Activated CD4-positive, alpha-beta memory T cell treated with anti-CD3 and anti-CD28 coated beads, Interleukin-2, amount 10 ng/mL, durations not matched to agents 7 days and 5 days (primary cell): ENCODE measurements at places on chromosomes 7 and 10. TPM values are rescaled to one million over a fixed set of nuclear protein-coding genes. Genes with fewer than 3 reads are reported as not detected.

DNA sequence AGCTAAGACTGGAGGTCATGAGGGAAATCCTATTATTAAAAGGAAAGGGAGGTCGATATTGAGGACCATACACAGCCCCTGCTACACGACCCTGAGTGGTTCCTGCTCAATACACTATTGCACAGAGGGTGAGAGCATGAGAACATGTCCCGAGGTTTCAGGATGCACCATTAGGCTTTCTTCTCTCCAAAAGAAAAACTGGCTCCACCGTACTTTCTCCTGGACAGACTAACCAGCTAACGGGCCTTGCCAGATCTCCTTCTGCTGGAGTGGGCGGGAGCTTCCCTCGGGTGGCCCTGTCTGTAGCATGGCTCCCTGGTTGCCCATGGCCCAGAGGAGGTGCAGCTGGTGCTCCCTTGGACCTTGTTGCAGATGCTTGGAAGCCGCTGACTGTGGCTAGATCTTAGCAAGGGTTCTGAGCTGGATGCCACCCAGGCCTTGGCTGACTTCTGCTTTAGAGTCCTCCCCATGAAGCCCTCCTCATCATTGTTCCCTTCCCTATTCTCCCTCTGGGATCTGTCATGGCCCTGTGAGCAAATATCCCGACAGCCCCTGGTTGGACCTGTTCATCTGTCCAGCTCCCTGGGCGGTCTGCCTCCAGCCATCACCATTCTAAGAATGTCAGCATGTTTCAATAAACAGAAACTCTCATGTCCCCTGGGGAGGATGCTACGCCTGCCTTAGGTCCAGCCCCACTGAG, 52.9 kb upstream of the SHH start:
- peak; percentile 4 for DNase-seq

The SPDYE16 gene
- 0.25 TPM for total RNA-seq

GRCh38 chr7:30855936-30856335, 55.7 kb upstream of the AQP1 start:
- no peak for DNase-seq

DNA sequence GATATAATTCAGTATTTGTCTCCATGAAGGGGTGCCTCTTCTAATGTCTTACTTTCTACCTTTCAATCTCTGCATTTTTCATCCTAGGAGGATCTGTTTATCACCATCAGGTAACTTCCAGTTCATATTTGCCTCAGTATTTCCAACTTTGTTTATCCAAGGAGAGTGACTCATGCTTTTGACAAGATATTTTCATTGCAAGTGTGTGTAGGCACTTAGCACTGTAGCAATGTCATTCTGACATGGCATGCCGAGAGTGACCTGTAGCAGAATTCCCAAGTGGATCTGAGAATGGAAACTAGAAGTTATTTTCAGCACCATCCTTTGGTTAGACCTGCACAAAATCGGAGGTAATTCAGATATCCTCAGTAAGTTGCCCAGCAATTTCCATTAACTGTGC, 129.9 kb downstream of the INHBA start:
- DNase-seq, result no peak

DNA sequence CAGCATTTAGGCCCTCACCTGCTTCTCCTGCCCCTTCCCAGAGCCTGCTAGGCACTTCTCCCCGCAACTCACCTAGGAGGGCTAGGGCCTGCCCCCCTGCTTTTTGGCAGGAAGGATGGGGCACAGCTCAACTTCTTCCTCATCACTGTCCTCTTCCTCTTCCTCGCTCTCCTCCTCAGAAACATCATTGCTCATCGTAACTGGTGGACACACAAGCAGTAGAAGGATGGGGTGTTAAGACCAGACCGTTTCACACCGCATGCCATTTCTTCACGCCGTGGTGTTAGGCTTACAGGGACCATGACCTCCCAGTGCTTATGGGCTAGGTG, 1.6 kb downstream of the NPM3 start:
- no peak for DNase-seq

GRCh38 chr10:112899391-112900065, 50.5 kb upstream of the TCF7L2 start:
- no peak for DNase-seq

DNA sequence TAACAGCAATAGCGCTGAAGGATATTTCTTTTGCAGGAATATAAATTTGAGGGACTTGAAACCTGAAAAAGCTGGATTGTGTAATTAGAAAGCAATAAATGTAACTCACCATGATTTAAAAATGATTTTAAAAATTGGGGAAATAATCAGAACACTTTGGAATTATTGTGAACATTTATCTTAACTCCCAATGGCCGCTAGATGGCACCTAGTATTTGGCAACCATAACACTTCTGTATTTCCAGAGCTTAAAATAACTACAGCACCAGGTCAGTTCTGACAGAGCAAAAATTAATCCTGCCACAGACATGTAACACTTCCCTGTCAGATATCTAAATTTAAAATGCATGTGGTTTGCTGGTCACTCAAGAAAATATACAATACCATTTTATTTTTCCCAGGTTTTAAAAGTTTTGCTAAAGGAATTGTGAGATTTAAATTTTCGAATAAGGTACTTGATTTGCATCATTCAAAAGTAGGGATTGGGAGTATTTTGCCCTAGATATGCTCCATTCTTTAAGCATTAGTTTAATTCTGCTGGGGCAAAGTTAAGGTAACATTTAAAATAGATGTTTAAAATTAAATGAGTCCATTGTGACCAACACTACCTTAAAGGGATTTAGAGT, 144.5 kb downstream of the PPP1R3A start:
- DNase-seq, result no peak

The IFRD1 gene
- total RNA-seq, result 33.4 TPM

The H2BK1 gene
- total RNA-seq, result not detected

GRCh38 chr7:52154382-52154781, 837.8 kb upstream of the COBL start:
- DNase-seq, result no peak

The OR2F1 gene
- not detected for total RNA-seq

The MYPN gene
- not detected for total RNA-seq

- DNase-seq, result no peak
These were observed 69.8 kb downstream of the MAP3K8 start for GRCh38 chr10:30503700-30504266.
